Purkinje cell (primary cell): ENCODE measurements at places on chromosomes 16 and 17. TPM values are rescaled to one million over a fixed set of nuclear protein-coding genes. Genes with fewer than 3 reads are reported as not detected.

Gene MYCBPAP
- not detected in 2 replicates for polyA plus RNA-seq

Gene TTYH2
- not detected in 2 replicates for polyA plus RNA-seq

Gene GSDMA
- polyA plus RNA-seq: not detected in 2 replicates

Gene ELMO3
- polyA plus RNA-seq: not detected in 2 replicates

Gene TPSD1
- not detected in 2 replicates for polyA plus RNA-seq

Gene ITGAD
- not detected in 2 replicates for polyA plus RNA-seq

Gene YBX2
- not detected in 2 replicates for polyA plus RNA-seq

Gene TBC1D3G
- polyA plus RNA-seq: 0.18 TPM in 1 of 2 replicates, not detected in the other

Gene TEKT5
- 1.0 TPM in 1 of 2 replicates, not detected in the other for polyA plus RNA-seq

Gene SRR
- polyA plus RNA-seq: 17.4 and 44.1 TPM in 2 replicates

Gene SNTB2
- polyA plus RNA-seq: 0.71 and 3.8 TPM in 2 replicates

Gene GDPD1
- polyA plus RNA-seq: 109 and 139 TPM in 2 replicates

Gene KNOP1
- polyA plus RNA-seq: 31.2 and 43.8 TPM in 2 replicates

Gene KRTAP16-1
- not detected in 2 replicates for polyA plus RNA-seq

Gene GINS2
- polyA plus RNA-seq: 0.67 TPM in 1 of 2 replicates, not detected in the other

Gene DCTPP1
- 14.3 and 19.1 TPM in 2 replicates for polyA plus RNA-seq

Gene MMP2
- 1.8 and 2.3 TPM in 2 replicates for polyA plus RNA-seq

Gene HIGD1B
- 6.8 and 14.2 TPM in 2 replicates for polyA plus RNA-seq

Gene TBC1D3I
- 0.13 TPM in 1 of 2 replicates, not detected in the other for polyA plus RNA-seq

Gene SPIRE2
- polyA plus RNA-seq: 0.84 and 1.6 TPM in 2 replicates

Gene TBC1D3H
- 0.18 TPM in 1 of 2 replicates, not detected in the other for polyA plus RNA-seq

Gene NPB
- not detected in 2 replicates for polyA plus RNA-seq

Gene CDYL2
- polyA plus RNA-seq: 4.3 and 5.6 TPM in 2 replicates

Gene ABI3
- not detected in 2 replicates for polyA plus RNA-seq

Gene PHOSPHO1
- 0.27 TPM in 1 of 2 replicates, not detected in the other for polyA plus RNA-seq

Gene KIF1C
- polyA plus RNA-seq: 0.38 TPM in 1 of 2 replicates, not detected in the other

Gene CCL4
- not detected in 2 replicates for polyA plus RNA-seq

Gene HOXB5
- polyA plus RNA-seq: not detected in 2 replicates

Gene CEP112
- polyA plus RNA-seq: 25.1 and 41.1 TPM in 2 replicates

Gene SCGB1C2
- not detected in 2 replicates for polyA plus RNA-seq

Gene FOXL1
- not detected in 2 replicates for polyA plus RNA-seq

Gene AOC2
- polyA plus RNA-seq: 0.22 TPM in 1 of 2 replicates, not detected in the other

Gene HIRIP3
- polyA plus RNA-seq: 3.3 and 6.6 TPM in 2 replicates
